SIG-M5 (cell line): ENCODE measurements at places on chromosomes 12 and 14.

DNA sequence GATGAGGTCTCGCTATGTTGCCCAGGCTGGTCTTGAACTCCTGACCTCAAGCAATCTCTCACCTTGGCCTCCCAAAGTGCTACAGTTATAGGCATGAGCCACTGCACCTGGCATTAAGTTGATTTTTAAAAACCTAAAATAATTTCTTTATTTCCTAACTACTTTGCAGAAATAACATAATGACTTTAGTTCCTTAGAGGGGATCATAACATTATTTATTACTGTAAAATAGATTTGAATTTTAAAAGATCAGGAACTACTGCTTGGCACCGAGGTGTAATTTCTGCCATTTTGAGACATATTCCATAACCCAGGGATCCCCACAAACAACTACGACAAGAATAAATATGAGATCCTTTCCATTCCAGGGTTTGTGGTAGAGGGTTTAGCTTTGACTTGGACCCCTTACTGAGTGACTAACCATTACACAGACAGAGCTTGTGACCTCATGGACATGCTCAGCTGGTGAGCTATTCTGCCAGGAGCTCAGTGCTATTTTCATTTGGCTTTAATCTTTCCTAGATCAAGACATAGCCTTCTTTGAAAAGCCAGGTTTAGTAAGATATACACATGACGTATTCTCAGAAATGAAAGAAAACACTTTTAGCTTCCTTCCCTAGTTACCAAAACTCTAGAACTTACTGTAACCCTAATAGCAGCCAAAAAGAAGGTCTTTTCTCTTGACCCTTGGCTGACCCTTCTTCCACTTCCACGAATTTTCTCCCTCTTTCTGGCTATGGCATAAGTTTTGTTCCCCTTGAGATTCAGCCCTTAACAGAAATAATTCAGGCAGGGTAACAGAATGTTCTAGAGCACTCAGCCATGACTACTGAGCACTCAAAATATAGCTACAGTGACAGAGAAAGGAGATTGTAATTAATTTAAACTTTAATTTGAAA lies 75.1 kb upstream of the NUDT4 start:
- DNase-seq, result no peak

DNA sequence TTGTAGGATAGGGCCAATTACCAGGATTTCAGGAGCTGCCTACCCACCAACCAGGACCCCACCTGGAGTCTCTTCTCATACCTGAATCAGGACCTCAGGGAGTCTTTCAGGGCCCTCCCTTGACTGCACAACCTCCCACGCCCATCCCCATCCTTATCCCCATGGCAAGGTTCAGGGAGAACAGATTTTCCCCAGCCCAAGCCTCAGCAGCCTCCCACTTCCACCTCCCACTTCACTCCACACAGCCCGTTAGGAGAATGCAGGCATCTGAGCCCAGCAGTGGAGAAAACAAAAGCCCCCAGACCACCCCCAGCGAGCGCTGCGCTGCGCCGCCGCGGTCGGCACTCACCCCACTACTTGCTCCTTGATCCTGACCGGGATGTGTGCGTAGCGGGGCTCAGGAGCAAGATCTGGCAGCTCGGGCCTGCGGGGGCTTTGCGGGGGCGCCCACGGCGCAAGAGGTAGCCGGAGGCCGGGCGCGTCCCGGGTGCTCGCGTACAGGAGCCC lies 1.4 kb downstream of the B4GALNT1 start:
- DNase-seq, result no peak

DNA sequence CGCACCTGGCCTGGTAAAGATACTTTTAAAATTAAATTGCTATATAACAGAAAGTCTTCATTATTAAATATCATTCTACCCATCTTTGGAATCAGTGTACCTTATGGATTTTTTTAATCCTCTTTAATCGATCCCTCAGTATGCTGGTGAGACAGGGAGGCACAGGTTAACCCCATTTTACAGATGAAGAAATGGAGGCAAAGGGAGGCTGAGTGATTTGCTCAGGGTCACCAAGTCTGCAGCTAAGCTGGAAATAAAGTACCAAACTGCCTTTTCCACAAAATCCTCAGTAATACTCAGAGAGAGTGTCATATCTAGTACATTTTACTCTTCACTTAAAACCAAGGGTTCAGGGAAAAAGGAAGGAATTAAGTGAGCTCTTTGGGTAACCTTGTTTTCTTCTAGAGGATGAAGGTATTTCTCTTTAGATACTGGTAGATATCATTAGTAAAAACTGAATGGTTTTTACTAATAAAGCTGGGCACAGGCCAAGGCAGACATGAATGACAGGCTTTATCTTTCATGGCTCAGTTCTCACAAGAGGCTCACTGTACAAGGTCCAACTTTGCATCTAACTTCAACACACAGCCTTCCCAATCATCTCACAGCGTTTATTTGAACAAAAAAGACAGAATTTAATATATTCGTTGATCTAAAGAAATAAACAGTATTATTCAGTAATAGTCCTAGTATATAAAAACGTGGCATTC lies 35.3 kb upstream of the TTC7B start:
- DNase-seq, result no peak

DNA sequence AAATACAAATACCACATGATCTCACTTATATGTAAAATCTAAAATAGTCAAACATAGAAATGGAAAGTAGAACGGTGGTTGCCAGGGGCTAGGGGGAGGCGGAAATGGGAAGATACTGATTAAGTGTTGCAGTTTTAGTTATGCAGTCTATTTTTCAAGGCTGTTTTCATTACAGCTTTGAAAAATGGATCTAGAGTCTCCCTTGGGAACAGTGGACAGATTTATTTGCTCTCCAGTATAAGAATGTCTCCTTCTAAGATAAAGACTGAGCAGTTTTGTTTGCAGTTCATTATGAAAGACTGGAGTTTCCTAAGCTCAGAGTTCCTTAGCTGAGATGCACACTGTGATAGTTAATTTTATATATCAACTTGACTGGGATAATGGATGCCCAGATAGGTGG lies 202.5 kb downstream of the KLHL28 start:
- DNase-seq, result no peak

- no peak for DNase-seq
Observed at GRCh38 chr12:82517808-82518207, 159.5 kb downstream of the METTL25 start.

- no peak for DNase-seq
Observed at GRCh38 chr12:124570810-124571209, 3.4 kb upstream of the NCOR2 start.

- no peak for DNase-seq
Observed at GRCh38 chr12:131046813-131047788, 93.4 kb downstream of the ADGRD1 start.

DNA sequence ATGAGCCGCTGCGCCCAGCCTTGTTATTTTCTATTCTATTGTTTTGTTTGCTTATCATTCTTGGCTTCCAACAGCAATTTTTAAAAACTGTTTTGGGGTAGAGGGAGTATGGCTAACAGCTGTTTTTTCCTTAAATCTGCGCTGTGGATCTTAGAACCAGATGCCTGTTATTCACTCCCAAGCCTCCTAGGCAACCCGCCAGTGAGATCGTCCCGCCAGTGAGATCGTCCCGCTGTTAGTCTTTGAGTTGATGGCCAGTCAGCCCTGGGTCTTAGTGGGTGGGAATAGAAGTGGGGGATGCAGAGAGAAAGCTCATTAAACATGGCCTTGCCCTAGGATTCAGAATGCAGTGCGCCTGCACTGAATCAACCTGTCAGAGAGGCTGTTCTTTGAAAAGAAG lies 67.3 kb upstream of the BICD1 start:
- DNase-seq, result no peak

DNA sequence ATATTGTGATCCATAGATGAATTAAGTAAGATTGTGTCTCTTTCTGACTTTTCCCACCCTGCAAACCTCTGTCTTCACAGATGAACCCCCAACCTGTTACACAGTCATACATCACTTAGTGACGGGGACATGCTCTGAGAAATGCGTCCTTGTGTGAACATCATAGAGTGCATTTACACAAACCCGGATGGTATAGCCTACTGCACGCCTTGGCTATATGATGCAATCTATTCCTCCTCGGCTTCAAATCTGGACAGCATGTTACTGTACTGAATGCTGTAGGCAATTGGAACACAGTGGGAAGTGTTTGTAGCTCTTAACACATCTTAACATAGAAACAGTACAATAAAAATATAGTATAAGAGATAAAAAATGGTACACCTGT lies 7.4 kb upstream of the TESPA1 start:
- no peak for DNase-seq

DNA sequence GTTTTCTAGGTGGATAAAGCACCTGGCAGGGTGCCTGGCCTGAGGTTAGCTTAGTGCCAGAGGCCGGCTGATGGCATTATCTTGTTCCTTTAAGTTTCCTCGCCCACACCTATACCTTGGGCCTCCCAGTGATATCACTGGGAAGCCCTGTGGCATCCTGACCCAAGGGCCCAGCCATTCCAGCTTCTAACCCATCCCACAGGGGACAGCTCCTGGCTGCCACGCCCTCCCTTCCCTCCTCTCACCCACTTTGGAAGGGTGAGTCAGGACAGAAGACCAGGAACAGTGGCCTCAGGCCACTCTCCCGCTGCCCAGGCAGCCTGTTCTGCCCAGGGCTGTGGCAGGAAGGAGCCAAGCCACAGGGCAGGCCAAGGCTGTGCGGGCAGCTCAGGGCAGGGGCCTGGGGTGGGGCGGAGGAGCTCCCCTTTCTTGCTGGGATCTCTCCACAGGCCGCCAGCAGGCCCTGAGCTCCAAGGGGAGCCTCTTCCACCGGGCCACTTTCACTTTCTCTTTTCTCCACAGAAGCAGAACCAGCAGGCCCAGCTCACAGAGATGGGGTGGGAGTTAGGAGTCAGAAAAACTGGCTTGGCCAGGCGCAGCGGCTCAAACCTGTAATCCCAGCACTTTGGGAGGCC lies 75.1 kb downstream of the IRF2BPL start:
- peak; percentile 1 for DNase-seq

DNA sequence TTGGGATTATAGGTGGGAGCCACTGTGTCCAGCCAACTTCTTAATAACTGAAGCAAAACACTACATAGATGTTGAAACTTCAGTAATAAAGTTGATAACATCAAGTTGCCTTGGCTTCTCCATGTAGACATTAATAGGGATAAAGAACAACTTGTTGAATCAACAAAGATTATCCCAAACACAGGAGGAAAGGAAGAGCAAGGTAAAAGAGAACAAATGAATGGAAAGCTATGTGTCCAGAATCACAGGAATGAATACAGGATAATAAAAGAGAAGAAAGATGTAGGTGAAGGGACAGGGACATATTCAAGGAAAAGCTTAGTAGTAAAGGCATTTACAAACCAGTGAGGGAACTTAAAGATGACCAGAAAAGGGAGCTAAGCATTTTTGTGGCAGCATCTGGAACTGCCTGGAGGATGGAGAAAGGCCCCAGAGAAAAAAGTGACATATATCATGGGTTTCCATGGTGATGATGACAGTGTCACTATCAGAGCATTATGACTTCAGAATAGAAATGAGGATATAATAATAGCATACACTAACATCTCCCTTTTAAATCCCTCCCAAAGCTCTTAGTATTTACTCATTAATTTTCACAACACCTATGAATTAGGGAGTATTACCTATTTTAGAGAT lies 24.0 kb upstream of the MDM1 start:
- DNase-seq, result no peak

- DNase-seq, result no peak
Observed at GRCh38 chr12:6264402-6265037, 46.0 kb upstream of the PLEKHG6 start.

GRCh38 chr14:96091149-96091693 lies 52.1 kb downstream of the C14orf132 start:
- no peak for DNase-seq

DNA sequence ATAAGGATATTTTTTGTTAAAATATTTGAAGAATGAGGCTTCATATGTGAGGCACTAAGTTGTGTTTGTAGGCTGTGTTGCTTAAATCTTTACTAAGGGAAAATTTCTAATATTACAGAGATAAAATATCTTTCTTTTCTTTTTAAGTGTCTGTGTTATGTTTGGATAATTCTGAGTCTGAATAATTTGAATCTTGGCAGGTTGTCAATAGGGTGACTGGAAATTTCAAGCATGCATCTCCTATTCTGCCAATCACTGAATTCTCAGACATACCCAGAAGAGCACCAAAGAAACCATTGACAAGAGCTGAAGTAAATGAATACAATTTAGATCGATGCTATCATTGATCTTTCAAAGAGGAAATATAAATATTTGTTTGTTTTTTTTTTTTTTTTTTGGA lies 29.4 kb downstream of the TMPO start:
- no peak for DNase-seq

- DNase-seq, result no peak
Observed at GRCh38 chr12:128266086-128266485, 884 bp upstream of the TMEM132C start.

GRCh38 chr12:114480337-114481199 lies 74.6 kb upstream of the TBX5 start:
- DNase-seq, result no peak

DNA sequence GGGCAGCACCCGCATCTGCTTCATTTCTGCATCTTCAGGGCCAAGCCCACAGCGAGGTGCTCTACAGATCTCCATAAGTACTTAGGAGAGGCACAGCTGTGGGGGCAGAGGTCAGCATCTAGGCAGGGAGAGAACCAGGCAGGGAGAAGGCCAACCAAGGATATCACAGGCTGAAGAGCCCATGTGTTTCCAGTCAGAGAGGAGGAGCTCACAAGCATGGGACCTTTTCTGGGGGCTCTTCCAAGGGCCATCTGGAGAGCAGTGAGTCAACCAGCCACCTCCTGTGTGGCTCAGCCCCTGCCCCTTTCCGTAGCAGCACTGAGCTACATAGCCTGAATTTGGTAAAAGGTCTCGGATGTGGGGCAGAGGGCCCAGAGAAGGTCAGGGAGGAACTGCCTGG lies 78.5 kb downstream of the ARL6IP4 start:
- DNase-seq, result no peak

DNA sequence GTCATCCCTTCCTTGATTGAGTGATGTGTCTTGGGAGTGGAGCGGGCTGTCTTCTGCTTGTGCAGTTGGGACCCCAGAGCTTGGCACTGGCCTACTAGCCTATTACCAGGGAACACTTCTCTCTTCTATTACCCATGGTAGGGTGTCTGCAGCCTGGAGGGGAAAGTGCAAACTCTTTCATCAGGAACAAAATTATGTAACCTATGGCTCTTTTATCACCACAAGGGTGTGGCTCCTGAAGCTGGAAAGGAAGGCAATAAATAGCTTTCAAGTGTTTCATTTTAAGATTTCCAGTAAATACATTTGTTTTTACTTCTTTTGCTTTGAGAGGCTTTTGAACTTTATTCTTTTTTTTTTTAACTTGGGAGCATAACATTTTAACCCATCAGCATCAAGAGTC lies 349.7 kb upstream of the FAR2 start:
- DNase-seq, result no peak

GRCh38 chr12:6538420-6539313 lies 4.3 kb downstream of the GAPDH start:
- no peak for DNase-seq
